ENCODE measurements at places on chromosomes 16 and 17.

- DNase-seq: no peak
Observed at GRCh38 chr17:7215136-7215638, 4.4 kb downstream of the DLG4 start.

GRCh38 chr16:75074920-75075687 lies 41.5 kb downstream of the LDHD start:
- no peak for DNase-seq

DNA sequence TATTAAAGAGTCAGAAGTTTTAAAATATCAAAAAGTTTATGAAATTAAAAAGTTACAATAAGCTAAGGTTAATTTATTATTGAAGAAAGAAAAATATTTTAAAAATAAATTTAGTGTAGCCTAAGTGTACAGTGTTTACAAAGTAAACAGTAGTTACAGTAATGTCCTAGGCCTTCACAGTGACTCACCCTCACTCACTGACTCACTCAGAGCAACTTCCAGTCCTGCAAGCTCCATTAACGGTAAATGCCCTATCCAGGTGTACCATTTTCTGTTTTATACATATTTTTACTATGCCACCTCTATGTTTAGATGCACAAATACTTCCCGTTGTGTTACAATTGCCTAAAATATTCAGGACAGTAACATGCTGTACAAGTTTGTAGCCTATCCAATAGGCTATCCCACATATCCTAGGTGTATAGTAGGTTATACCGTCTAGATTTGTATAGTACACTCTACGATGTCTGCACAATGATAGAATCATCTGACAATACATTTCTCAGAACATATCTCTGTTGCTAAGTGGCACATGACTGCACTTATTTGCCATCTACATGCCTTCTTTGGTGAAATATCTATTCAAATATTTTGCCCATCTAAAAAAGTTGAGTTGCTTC lies 67.2 kb upstream of the WSB1 start:
- no peak for DNase-seq

DNA sequence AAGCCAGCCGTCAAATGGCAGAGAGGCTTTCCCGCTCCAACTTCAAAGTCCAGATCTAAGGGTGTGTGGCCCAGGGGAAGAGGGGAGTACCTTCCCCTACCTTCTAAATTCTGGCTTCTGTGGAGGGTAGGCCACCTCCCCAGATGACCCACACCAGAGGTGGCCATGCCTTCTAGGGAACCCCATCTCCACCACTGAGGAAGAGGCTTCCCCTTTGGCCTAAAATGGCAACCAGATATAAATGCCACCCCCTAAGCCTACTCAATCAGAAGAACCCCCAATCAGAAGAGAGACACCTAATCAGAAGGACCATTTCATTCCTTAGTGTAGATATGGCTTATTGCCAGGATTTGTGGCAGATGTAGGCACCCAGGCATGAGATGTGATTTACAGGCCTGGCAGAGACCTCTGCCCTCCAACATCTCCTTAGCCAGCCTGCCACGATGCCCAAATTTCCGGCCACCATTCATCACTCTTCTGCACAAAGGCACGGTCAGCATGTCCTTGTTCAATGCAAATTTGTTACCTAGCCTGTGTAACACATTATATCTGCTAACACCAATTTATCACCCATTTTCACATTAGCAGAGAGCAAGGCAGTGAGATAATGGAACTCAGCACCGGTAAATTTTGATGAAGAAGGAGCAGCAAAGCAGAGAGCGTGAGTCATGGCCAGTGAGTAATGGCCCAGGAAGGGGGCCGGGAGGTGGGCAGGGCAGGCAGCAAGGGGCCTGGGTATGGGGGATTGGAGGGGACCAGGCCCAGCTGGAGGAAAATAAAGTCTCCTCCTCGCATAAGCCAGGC lies 1.2 kb upstream of the MGAT5B start:
- no peak for DNase-seq

Data from NCI-H146 (cell line).